ENCODE measurements at places on chromosomes 3 and 15.

- DNase-seq, result no peak
Measured at GRCh38 chr15:88221836-88222235, 34.7 kb downstream of the NTRK3 start.

DNA sequence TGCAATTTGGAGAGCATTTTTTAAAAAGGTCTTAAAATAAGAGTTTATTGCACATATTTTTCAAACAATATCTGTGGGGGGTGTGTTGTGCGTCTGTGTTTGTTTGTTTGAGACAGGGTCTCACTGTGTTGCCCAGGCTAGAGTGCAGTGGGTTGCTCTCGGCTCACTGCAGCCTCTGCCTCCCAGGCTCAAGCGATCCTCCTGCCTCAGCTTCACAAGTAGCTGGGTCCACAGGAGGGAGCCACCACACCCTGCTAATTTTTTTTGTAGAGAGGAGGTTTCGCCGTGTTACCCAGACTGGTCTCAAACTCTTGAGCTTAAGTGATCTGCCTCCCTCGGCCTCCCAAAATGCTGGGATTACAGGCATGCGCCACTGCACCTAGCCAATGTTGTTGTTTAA, 2.7 kb downstream of the MLF1 start:
- DNase-seq, result no peak

GRCh38 chr3:160060409-160061027, 71.9 kb downstream of the IL12A start:
- DNase-seq, result no peak

- no peak for DNase-seq
Measured at GRCh38 chr3:82178291-82178690, 416.8 kb upstream of the GBE1 start.

- no peak for DNase-seq
Measured at GRCh38 chr3:197590313-197590962, 34.7 kb upstream of the BDH1 start.

Measured in NCI-H460 (cell line).